ENCODE measurements at places on chromosomes 5 and 9.
A peak's percentile ranks its signal among the peaks of the same experiment; 100 is the strongest.

- DNase-seq: no peak
Measured at GRCh38 chr5:171288066-171288465, 21.0 kb upstream of the TLX3 start.

DNA sequence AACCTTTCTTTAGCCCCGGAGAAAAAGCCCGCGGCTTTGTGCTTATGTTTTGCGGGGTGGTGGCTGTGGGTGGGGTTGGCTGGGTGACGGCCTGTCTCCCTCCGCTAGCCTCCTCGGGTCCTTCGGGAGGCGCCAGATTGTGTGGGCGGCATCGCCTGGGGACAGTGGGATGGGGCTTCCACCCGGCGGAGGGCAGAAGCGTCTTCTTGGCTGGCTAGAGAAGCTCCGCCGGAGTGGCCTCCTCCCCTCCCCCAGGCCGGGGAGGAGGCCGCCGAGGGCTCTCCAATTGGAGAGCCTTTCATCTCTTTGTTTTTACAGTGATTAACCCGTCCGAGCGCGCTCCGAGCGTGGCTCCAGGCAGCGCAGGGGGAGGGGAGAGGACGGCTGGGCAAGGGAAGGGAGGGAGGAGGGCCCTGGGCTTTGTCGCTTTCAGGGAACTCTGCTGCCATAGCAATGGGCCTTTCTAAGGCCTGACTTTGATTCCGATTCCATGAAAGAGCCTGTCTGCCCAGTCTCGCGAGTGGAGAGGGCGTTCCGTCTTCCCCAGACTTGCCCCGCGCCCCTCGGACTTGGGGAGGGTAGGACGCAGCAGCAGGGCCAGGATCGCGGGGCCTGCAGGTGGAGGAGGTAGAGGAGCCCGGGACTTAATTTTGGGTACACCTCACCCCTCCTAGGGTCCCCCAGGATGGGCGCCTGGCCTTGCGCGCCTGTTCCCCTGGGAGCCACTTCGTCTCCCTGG is 36.7 kb upstream of the TIFAB start:
- no peak for DNase-seq

GRCh38 chr5:51495672-51496071 is 112.4 kb downstream of the ISL1 start:
- no peak for DNase-seq

GRCh38 chr9:93566408-93567270 is 9.7 kb upstream of the PHF2 start:
- DNase-seq: peak; percentile 100

GRCh38 chr5:33235824-33236223 is 204.9 kb upstream of the TARS1 start:
- no peak for DNase-seq

DNA sequence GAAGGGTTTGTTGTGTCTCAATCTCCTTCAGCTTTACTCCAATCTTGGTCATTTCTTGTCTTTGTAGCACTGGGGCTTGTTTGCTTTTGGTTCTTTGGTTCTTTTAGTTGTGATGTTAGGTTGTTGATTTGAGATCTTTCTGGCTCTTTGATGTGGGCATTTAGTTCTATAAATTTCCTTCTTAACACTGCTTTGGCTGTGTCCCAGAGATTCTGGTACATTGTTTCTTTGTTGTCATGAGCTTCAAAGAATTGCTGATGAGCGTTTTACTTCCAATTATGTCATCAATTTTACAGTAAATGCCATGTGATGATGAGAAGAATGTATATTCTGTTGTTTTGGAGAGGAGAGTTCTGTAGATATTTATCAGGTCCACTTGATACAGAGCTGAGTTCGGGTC is 353.3 kb downstream of the MAN2A1 start:
- no peak for DNase-seq

- peak; percentile 46 for DNase-seq
Measured at GRCh38 chr5:677131-678101, 15.7 kb downstream of the TPPP start.
